CD4-positive, alpha-beta T cell treated with Interleukin-15 for 4 hours (primary cell): ENCODE measurements at places on chromosomes 3 and 15.

DNA sequence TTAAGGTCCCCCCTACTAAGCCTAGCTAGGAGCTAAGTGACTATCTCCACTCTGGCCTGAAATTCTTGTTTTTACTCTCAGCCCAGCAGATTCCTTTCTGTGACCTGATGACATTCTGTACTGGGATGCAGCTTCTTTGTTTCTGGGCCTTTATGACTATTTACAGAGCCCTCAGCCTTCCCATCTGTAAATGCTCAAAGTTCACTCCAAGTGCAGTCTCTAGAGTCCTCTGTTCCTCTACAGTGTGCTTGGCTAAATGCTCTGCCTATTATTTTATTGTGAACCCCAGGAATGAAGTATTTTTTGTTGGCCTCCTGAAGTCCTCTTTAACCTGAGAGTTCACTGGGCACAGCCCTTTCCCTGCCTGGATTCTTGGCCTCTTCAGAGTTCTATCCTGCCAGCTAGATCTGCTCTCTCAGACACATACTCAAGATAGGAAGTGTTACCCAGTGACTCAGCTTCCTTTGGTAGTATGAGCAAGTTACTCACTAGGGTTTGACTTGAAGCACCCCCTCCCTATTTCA lies 278.1 kb upstream of the P2RY1 start:
- DNase-seq, result no peak

DNA sequence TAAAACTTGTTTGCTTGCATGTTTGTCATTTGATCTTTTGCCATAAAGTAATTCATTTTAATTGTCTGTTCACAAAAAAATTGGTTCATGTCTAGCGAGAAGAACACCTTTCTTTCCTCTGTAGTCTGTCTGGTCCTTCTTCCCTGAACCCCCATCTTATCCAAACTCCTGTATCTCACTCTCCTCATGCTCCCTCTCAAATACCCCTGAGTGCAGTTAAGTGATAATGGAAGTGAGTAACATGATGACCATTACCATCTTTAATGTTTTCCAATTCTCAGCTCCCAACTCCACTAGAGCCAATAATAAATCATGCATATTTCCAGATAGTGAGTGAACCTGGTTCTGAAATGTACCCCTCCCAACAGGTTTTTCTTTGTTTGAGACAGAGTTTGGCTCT lies 14.2 kb upstream of the KCNMB3 start:
- no peak for DNase-seq

- no peak for DNase-seq
These were observed 473.9 kb upstream of the PPP2R3A start for GRCh38 chr3:135491491-135492205.

DNA sequence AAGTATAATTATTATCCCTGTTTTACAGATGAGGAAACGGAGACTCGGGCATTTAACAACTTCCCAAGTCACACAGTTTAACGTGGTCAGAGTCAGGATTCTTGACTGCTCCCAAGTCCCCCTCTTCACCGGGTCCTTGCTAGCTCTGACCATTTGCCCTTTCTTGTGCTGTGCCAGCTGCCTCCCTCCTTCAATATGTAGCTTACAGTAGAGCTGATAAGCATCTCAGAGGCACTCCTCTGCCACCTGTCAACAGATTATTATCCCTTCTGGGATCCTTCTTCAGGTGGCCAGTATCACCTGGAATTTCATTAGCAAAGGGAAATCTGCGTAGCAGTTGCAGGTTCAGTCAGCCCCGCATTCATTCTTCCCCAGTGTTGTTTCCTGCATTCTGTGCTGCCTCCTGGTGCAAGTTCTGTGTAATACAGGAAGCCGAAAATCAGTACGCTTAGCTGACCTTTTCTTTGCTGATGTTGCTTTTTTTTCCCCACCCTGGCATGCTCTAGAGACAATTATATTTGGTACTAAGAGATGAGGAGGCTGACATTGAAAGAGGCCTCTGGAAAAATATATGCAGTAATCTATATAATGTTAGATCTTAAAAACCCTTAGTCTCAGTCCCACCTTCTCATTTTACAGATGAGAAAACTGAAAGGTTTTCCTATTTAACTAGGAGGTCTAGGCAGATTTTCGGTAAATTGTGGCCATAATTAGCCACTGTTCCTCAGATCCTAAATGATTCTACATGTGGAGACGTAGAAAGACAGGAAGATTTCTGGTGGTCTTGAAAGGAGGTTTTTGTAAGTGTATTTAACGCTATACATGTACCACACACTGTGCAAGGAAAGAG lies 24.8 kb downstream of the TMOD2 start:
- peak; percentile 57 for DNase-seq

GRCh38 chr3:55270976-55271375 lies 216.1 kb downstream of the WNT5A start:
- no peak for DNase-seq
